ENCODE measurements at places on chromosomes 12 and 14.

DNA sequence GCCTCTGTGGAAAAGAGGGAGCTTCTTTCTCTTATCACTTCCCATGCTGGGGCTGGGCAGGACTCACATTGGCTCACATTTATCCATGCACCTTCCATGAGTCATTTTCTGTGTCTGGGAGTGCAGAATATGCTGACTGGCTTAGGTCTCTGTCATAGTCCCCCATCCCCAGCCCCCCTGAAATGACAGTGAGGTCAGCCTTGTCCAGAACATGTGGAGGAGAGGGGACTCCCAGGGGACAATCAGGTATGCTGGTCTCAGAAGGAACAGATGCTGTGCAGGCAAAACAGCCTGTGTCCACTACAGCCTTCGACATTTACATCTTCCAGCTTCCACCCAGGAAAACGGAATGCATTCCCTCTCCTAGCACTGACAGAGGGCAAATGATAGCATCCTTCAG lies 35.0 kb downstream of the ADGRD1 start:
- no peak for DNase-seq

- DNase-seq = no peak
Observed at GRCh38 chr12:80860206-80860605, 77.5 kb downstream of the LIN7A start.

GRCh38 chr14:55366271-55366670 lies 45.4 kb downstream of the ATG14 start:
- DNase-seq = peak; percentile 85

GRCh38 chr14:28141662-28142061 lies 624.9 kb upstream of the FOXG1 start:
- no peak for DNase-seq

DNA sequence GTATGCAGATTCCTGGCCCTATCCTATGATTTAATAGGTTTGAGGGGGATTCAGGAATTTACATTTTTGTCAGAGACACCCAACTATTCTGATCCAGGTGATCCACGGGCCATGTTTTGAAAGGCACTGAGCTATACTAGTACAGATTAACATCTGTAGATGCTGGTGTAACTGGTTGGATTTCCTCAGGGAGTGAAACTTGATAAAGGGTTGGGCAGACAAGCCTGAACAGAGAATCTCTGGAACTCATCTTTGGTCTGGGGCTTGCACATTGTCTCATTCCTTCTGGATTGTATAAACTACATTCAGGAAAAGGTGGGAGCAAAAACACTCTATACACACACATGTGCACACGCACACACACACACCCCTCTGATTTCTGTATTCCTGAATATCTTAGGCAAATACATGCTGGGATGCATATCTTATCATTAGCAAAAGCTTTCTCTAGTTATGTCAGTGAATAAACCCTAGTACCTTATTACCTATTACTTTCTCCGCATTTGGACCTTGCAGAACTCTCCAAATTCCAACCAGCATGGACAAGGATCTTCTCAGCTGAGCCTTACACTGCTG lies 104.6 kb downstream of the SLC38A1 start:
- DNase-seq = no peak

GRCh38 chr14:73305499-73305898 lies 68.2 kb downstream of the PAPLN start:
- DNase-seq = no peak

DNA sequence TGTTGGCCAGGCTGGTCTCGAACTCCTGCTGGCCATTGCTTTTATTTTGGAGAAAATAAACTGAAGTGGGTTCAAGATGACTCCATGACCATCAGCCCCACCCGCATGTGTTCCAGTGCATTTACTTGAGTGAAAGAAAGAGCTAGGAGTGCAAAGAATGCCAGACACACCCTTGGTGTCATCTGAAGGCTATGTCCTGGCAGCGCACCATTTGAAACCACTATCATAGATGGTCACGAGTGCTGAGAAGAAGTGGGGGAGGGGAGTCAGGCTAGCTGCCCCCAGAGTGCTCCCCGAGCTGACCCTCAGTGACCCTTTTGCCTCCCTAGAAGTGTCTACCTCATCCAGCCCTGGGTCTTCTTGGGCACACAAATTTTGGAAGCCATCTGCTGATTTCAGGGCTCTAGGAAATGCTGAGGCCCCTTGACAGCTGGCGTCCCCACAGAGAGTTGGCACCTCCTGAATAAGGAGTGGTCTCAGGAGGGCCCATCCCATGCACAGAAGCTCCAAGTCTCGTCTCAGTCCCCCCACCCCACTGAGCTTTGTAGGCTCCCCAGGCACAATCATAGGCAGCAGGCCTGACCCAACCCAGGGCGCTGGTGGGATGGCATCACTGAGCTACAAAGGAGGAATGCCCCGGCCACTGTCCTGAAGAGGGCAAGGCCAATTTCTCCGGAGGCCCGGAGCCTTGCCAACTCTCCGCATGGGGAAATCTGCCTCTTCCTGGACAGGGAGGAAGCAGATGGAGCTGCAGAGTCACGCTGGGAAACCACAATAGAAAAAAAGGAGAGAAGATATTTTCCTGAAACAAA lies 28.0 kb downstream of the PXN start:
- DNase-seq = no peak

Measured in IMR-90 (cell line).